ENCODE measurements at places on chromosomes 5 and 9.

GRCh38 chr5:119074419-119074818 lies 3.5 kb downstream of the DMXL1 start:
- H3K27ac ChIP-seq: no peak overlapping the region
- peaks cover 52% of the 10 kb centered on the region for H3K4me1 ChIP-seq
- no peak overlapping the region for H3K4me3 ChIP-seq
- DNase-seq: no peak
- peaks cover 6% of the 10 kb centered on the region for H3K36me3 ChIP-seq
- H3K27me3 ChIP-seq: 0 out of 2 replicates have a peak, but pooled peaks cover 3% of the 10 kb centered on the region

GRCh38 chr9:128317629-128318028 lies 4.6 kb downstream of the TRUB2 start:
- no peak for DNase-seq
- no peaks in the 10 kb centered on the region for H3K4me1 ChIP-seq
- H3K36me3 ChIP-seq: no peaks in the 10 kb centered on the region

- H3K27me3 ChIP-seq: peaks cover 2% of the 10 kb centered on the region
- H3K4me3 ChIP-seq: peak overlapping the region; percentile 22
- peaks cover 10% of the 10 kb centered on the region for H3K36me3 ChIP-seq
Measured at GRCh38 chr9:128215491-128216409, 12.6 kb downstream of the DNM1 start.

GRCh38 chr5:152942633-152943336 lies 537.7 kb upstream of the NMUR2 start:
- H3K36me3 ChIP-seq: 0 out of 2 replicates have a peak, but pooled peaks cover 5% of the 10 kb centered on the region
- no peaks in the 10 kb centered on the region for H3K4me1 ChIP-seq
- H3K4me3 ChIP-seq: no peak overlapping the region
- DNase-seq: no peak
- no peak overlapping the region for H3K27ac ChIP-seq

DNA sequence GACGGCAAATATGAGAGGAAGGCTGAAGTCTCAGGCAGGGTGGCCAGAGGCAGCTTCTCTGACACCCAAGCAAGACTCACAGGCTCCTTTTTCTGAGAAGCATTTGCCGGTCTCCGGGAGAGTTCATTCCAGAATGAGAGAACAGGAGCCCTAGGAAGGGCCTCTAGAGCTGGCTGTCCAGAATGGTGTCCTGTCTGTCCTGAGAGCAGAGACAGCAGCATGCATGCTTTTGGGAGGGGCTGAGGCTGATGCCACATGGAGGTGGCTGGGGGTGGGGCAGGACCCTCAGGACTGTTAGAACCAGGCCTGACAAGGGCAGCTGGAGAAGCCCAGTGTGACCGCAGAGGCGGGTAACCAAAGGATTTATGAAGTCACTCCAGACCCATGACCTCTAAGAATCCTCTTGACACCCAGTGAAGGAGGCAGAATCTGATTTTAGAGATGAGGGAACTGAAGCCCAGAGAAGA lies 60.0 kb downstream of the SHB start:
- no peak for DNase-seq
- H3K27ac ChIP-seq: peak overlapping the region; percentile 97
- peak overlapping the region; percentile 79 for H3K4me3 ChIP-seq
- peaks cover 8% of the 10 kb centered on the region for H3K27me3 ChIP-seq
- peaks cover 77% of the 10 kb centered on the region for H3K4me1 ChIP-seq

- peaks cover 12% of the 10 kb centered on the region for H3K4me1 ChIP-seq
- peaks cover 4% of the 10 kb centered on the region for H3K27me3 ChIP-seq
- no peak overlapping the region for H3K27ac ChIP-seq
- DNase-seq: no peak
Measured at GRCh38 chr9:93138171-93138764, 4.2 kb upstream of the NINJ1 start.

DNA sequence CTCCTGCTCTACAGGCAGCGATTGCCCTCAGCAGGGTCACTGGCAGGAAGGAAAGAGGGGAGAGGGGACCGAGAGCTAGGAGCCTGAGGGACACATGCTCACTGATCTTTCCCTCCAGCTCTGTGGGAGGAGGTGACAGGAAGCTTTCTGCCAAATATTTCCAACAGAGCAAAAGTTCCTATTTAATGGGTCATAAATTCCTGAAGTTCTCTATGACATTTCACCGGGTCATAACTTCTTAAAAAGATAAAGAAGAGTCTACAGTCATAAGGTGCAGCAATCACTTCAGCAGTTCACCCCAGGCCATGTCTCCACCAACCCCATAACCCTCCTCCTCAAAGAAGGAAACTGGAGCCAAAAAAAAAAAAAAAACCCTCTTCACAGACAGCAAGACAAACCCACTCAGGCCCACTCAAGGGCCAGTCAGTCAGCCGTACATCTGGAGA lies 481.1 kb downstream of the NR2F1-AS1 start:
- DNase-seq: no peak
- peak overlapping the region; percentile 53 for H3K4me3 ChIP-seq
- H3K27me3 ChIP-seq: no peaks in the 10 kb centered on the region
- peaks cover 14% of the 10 kb centered on the region for H3K36me3 ChIP-seq
- H3K27ac ChIP-seq: peak overlapping the region; percentile 48

GRCh38 chr9:79301551-79302391 lies 270.0 kb upstream of the TLE4 start:
- H3K36me3 ChIP-seq: no peaks in the 10 kb centered on the region
- no peak for DNase-seq
- H3K4me3 ChIP-seq: no peak overlapping the region
- H3K4me1 ChIP-seq: peaks cover 11% of the 10 kb centered on the region

- no peak overlapping the region for H3K27ac ChIP-seq
- no peaks in the 10 kb centered on the region for H3K36me3 ChIP-seq
- H3K4me3 ChIP-seq: no peak overlapping the region
- no peaks in the 10 kb centered on the region for H3K4me1 ChIP-seq
- no peak for DNase-seq
- H3K27me3 ChIP-seq: no peaks in the 10 kb centered on the region
Measured at GRCh38 chr9:101098392-101098791, 69.9 kb downstream of the PLPPR1 start.

DNA sequence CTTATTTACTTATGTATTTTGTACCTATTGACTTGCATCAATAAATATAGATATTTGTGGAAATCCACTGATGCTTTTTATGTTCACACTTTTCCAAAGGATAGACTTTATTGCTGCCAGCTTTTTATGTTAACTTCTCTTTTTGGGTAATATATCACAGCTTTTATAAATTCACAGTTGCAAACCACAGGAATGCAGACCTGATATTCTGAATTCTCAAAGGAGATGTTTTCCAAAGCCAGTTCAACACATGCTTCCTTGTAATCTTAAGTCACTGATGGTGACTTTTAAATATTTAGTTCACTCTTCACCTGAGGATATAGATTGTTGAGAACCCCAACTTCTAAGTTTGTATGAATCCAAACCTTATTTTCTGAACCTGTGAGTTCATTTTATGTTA lies 223.4 kb upstream of the PRR16 start:
- H3K27me3 ChIP-seq: peaks cover 3% of the 10 kb centered on the region
- peaks cover 16% of the 10 kb centered on the region for H3K4me1 ChIP-seq
- peaks cover 6% of the 10 kb centered on the region for H3K36me3 ChIP-seq
- H3K27ac ChIP-seq: no peak overlapping the region

DNA sequence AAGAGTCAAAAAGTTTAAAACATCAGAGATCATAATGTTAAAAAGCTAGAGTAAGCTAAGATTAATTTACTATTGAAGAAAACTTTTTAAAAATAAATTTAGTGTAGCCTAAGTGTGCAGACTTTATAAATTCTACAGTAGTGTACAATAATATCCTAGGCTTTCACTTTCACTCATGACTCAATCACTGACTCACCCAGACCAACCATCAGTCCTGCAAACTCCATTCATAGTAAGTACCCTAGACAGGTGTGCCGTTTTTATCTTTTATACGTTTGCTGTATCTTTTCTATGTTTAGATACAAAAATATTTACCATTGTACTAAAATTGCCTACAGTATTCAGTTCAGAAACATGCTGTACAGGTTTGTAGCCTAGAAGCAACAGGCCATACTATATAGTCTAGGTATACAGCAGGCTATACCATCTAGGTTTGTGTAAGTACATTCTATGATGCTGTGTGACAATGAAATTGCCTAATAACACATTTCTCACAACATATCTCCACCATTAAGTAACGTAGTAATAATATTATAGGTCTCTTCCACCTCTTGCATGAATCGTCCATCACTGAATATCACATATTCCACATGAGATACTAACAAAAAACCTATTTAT lies 59.2 kb downstream of the MEGF9 start:
- no peak overlapping the region for H3K4me3 ChIP-seq
- no peaks in the 10 kb centered on the region for H3K27me3 ChIP-seq
- peaks cover 11% of the 10 kb centered on the region for H3K4me1 ChIP-seq
- no peaks in the 10 kb centered on the region for H3K36me3 ChIP-seq
- H3K27ac ChIP-seq: no peak overlapping the region

GRCh38 chr5:80417973-80418372 lies 10.1 kb downstream of the ZFYVE16 start:
- H3K27me3 ChIP-seq: no peaks in the 10 kb centered on the region
- no peak overlapping the region for H3K27ac ChIP-seq
- H3K4me3 ChIP-seq: no peak overlapping the region
- peaks cover 22% of the 10 kb centered on the region for H3K36me3 ChIP-seq

GRCh38 chr5:14767735-14768507 lies 103.4 kb downstream of the OTULIN start:
- H3K27me3 ChIP-seq: no peaks in the 10 kb centered on the region
- H3K4me3 ChIP-seq: no peak overlapping the region
- H3K36me3 ChIP-seq: no peaks in the 10 kb centered on the region
- no peak overlapping the region for H3K27ac ChIP-seq
- H3K4me1 ChIP-seq: no peaks in the 10 kb centered on the region
- DNase-seq: no peak

DNA sequence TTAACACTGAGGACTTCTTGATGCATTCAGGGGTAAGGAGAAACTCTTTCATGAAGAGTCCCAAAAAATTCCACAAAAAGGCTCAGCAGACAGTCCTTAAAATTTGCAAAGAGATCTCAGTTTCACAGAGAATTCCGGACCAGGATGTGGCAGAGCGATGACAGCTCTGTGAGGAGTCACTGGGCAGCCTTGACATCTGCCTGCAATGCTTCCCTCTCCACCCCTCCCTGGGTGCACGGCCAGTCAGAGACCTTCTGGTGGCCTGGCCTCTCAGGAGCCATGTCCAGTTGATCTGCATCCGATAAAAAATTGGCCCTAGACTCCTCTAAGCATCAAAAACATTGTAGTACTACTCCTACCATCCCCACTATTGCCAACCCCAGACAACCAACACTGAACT lies 76.8 kb downstream of the MACROH2A1 start:
- no peak for DNase-seq
- H3K4me3 ChIP-seq: no peak overlapping the region
- peaks cover 20% of the 10 kb centered on the region for H3K4me1 ChIP-seq

DNA sequence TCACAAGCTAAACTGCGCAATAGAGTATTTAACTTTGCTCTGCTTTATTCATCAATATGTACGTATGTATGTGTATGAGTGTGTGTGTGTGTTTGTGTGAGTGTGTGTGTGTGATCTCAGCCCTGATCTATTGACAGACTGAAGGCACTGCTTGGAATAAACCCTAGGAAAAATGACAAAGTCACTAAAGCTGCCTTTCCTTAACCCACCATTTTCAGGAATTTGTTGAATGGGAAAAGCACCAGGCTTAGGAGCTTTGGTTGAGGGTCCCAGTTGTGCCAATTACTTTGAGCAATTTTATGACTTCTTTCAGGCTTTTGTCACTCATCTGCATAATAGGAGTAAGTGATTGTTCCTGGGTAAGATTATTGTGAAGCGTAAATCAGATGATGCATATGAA lies 108.6 kb upstream of the TLR4 start:
- no peaks in the 10 kb centered on the region for H3K4me1 ChIP-seq
- no peak overlapping the region for H3K27ac ChIP-seq
- H3K4me3 ChIP-seq: no peak overlapping the region

DNA sequence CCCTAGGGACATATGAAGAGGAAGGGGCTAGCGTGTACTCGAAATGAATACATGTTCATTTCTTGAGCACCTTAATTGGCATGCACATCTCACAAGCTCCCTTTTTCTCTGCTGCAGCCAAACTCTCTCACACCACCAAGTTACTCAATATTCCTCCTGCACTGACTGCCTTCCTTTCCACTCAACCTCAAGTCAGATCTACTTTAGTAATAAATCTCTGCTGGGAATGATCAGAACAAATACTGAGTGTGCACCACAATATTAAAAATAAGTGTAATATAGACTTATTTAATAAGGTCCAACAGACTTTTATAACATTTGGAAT lies 995.8 kb upstream of the WWC1 start:
- peak overlapping the region; percentile 79 for H3K27ac ChIP-seq
- no peak for DNase-seq
- H3K36me3 ChIP-seq: no peaks in the 10 kb centered on the region
- H3K27me3 ChIP-seq: peaks cover 1% of the 10 kb centered on the region
- H3K4me1 ChIP-seq: peaks cover 30% of the 10 kb centered on the region
- H3K4me3 ChIP-seq: peak overlapping the region; percentile 58

GRCh38 chr5:172920447-172920849 lies 38.8 kb upstream of the RPL26L1 start:
- H3K4me3 ChIP-seq: peak overlapping the region; percentile 54
- peak; percentile 92 for DNase-seq
- H3K36me3 ChIP-seq: peaks cover 51% of the 10 kb centered on the region
- H3K4me1 ChIP-seq: peaks cover 37% of the 10 kb centered on the region
- H3K27ac ChIP-seq: peak overlapping the region; percentile 98

- no peak overlapping the region for H3K4me3 ChIP-seq
- peaks cover 4% of the 10 kb centered on the region for H3K27me3 ChIP-seq
- H3K36me3 ChIP-seq: no peaks in the 10 kb centered on the region
- no peak for DNase-seq
- H3K4me1 ChIP-seq: no peaks in the 10 kb centered on the region
- no peak overlapping the region for H3K27ac ChIP-seq
Measured at GRCh38 chr5:170481849-170482248, 22.0 kb upstream of the KCNIP1 start.

DNA sequence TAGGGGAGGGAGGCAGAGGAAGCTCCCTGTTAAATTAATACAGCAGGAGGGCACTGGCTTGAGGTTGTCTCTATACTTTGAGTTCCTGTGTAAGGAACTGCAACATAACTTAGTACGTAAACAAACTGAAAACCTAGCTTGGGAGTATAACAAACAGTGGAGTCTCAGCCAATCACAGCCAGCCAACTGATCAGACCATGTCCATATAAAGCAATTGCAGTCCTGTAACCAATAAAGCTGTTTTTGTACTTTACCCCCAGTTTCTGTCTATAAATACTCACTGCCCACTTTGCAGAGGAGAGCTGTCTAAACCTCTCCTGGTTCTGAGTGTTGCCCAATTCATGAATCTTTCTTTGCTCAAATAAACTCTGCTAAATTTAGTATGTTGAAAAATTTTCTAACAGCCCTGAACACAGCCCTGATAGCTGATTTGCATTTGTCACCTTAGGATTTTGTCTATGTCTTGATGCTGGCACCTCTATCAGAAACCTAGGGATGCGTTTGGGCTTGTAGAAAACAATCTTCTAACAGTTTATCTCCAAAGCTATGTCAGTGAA lies 39.9 kb downstream of the GDNF start:
- no peak overlapping the region for H3K4me3 ChIP-seq
- DNase-seq: no peak
- no peaks in the 10 kb centered on the region for H3K27me3 ChIP-seq
- H3K36me3 ChIP-seq: peaks cover 16% of the 10 kb centered on the region
- H3K27ac ChIP-seq: no peak overlapping the region

- no peak for DNase-seq
- H3K4me3 ChIP-seq: no peak overlapping the region
- 0 out of 2 replicates have a peak, but pooled peaks cover 6% of the 10 kb centered on the region for H3K36me3 ChIP-seq
- peaks cover 23% of the 10 kb centered on the region for H3K27me3 ChIP-seq
- no peak overlapping the region for H3K27ac ChIP-seq
Measured at GRCh38 chr5:97089149-97089801, 53.1 kb downstream of the LIX1 start.

- H3K4me3 ChIP-seq: no peak overlapping the region
- peak overlapping the region; percentile 65 for H3K27ac ChIP-seq
- DNase-seq: no peak
- peaks cover 44% of the 10 kb centered on the region for H3K36me3 ChIP-seq
- no peaks in the 10 kb centered on the region for H3K27me3 ChIP-seq
Measured at GRCh38 chr5:154215571-154216325, 25.2 kb downstream of the GALNT10 start.

Measured in HFFc6 (cell line).